ENCODE measurements at places on chromosomes 7 and 10.
A peak's percentile ranks its signal among the peaks of the same experiment; 100 is the strongest.

- no peak for DNase-seq
These were observed 22.9 kb downstream of the GSAP start for GRCh38 chr7:77393261-77393660.

GRCh38 chr7:38629651-38630510, 1.3 kb downstream of the AMPH start:
- no peak for DNase-seq

DNA sequence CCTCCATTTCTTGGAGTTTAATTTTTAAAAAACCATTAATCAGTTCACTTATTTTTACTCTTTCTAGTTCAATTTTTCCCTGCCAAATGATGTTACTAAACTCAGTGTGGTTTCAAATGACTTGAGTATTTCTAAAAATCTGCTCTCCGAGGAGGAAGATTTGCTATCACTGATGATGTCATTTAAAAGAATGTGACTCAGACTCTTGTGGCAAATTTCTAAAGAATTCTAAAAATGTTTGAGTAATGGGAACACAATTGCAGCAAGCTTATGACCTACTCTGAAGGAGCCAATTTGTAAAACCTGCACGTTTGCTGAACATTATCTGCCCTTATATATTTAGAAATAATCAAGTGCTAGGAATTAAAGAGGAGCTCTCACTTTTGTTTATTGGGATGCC, 88.6 kb downstream of the SPAG6 start:
- DNase-seq, result peak; percentile 38

GRCh38 chr10:69938541-69938991, 114.1 kb upstream of the MACROH2A2 start:
- DNase-seq, result no peak

DNA sequence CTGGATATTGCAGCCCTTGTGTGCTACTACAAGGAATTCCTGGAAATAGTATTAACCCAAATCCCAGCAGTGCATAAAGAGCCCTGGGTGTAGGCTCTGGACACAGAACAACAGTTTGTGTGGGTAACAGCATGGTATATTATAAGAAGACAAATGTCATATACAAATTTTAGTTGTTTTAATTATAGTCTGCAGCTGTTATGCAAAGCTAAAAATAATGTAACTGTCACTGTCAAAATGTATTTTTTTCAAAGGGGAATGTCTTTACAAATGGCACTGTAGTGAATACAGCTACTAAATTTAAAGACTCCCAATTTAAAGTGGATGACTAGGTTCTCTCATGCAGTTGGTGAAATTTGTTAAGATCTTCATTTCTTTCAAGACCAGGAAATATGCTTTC, 339.0 kb downstream of the GPR37 start:
- no peak for DNase-seq

GRCh38 chr10:9848981-9849380, 1168.7 kb upstream of the CELF2 start:
- DNase-seq, result no peak

- no peak for DNase-seq
These were observed 20.7 kb downstream of the MET start for GRCh38 chr7:116692401-116693308.

GRCh38 chr7:154769527-154769926, 233.4 kb downstream of the PAXIP1 start:
- DNase-seq, result no peak
